ENCODE measurements at places on chromosomes 2 and 18. TPM values are rescaled to one million over a fixed set of nuclear protein-coding genes. Genes with fewer than 3 reads are reported as not detected.

DNA sequence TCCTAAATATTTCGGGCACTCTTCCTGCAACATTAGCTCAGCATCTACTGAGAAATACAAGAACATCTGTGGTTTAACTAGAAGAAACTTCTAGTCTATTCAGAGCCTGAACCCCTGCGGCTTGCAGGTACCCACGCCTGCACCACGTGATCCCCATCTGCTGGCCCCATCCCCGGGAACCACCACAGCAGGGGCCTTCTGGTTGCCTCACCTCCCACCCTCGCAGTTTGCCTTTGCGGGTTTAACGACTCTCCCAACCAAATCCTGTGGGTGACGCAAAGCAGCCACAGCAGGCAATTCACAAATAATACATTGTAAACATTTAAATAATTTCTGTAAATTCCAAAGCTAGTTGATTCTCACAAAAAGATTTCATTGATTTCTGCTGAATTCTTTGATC is 90.2 kb upstream of the TMEM18 start:
- DNase-seq, result no peak

TLX2 gene
- total RNA-seq, result not detected

MYO5B gene
- total RNA-seq, result 0.14 TPM

NEU4 gene
- total RNA-seq, result not detected

GRCh38 chr2:73975731-73976130 is 9.0 kb upstream of the TET3 start:
- no peak for DNase-seq
